ENCODE measurements at places on chromosomes 5 and 9.

GRCh38 chr5:54696931-54697330 is 179.4 kb downstream of the SNX18 start:
- DNase-seq = no peak

DNA sequence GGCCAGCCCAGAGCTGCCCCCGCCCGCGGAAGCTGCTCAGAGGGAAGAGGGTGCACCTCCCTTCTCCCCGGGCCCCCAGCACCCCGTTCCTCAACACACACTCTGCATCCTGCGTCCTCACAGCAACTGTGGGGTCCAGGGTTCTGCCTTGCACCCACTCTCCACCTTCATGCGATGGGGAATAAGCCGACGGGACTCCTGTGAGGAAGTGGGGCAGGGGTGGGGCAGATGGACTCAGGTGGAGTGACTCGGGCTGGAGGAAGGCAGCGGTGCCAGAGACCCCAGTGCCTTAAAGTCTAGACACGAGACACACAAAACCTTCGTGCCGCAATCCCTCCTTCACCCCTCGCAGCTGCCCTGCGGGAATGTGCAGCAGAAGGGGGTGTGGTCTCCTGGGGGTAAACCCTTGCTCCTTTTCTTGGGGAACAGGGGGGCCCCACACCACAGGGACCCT is 8.6 kb downstream of the BRD3 start:
- DNase-seq = no peak

DNA sequence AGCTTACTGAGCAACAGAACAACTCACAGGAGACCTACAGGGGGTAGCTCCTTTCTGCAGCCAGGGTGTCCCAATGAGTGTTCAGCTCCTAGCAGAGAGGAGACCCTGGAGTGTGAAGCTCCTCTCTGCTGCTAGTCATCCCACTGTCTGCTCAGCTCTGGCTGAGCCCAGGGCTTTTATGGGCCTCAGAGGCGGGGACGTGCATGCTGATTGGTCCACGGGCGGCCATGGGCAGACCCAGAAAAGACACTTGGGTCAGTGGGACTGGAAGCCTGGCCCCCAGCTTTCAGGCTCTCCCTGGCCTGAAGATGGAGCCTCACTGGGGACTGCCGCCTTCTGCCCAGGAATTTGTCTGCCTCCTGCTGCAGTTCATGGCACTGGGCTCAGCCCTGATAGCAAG is 40.6 kb downstream of the TSPAN17 start:
- DNase-seq = no peak

GRCh38 chr5:74627646-74628279 is 12.8 kb downstream of the ENC1 start:
- DNase-seq = no peak

DNA sequence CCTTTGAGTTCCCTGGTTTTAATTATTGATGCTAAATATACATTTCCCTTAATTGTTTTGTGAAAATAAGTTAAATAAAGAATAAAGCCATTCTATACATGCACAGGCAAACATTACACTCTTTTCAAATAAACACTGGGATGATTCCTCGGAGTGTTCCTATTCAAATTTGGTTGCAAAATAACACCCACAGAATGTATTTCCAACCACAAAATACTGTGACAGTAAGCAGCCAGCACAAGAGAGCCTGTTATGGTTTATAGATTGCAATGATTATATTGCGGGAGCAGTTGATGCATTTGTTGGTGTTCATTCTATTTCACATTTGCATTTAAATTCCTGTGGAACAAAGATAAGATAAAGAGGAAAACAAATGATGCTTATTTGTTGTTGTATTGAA is 632.6 kb upstream of the WWC1 start:
- DNase-seq = no peak

GRCh38 chr9:29685531-29685930 is 2112.2 kb upstream of the C9orf72 start:
- DNase-seq = no peak

DNA sequence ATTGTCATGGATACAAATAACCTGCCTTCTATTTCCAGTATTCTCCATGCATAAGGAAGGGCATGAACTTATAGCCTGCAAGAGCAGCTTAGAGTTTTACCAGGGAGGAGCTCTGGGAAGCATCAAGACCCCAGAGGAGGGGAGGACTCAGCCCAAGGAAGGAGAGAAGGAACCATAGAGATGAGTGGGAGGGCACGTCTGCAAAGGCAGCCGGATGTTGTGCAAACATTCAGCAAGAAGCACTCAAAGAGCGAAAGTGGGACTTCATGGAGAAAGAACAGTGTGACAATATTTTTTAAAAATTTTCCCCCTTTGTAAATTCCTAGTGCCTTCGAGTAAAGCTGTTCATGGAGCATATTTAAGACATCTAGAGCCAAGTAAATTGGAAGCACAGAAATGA is 270.1 kb upstream of the PTGER4 start:
- DNase-seq = no peak

DNA sequence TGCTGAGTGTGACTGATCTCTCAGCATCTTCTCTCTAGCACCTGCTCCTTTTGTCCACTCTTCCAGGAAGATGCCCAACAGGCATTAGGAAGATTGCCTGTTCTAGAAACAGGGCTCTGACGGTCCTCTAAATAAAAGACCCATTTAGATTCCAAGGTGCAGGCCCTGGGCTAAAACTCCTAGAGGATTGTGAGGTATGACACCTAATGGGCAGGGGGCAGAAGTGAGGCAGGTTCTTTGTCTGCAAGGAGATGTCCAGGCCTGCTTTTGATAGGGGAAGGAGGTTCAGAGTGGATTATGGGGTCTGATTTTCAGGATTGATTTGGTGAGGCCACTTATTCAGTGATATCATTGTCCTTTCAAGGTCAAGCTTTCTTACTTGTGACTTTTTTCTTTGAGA is 140.8 kb upstream of the TRPC7 start:
- no peak for DNase-seq
